Bronchial epithelial cell (primary cell): ENCODE measurements at places on chromosomes 4 and X. TPM values are rescaled to one million over a fixed set of nuclear protein-coding genes. Genes with fewer than 3 reads are reported as not detected.

The ADGRG2 gene
- 0.13 and 0.26 TPM in 2 replicates for total RNA-seq

The PDZD4 gene
- total RNA-seq: under 0.01 TPM in 2 replicates

The IRS4 gene
- not detected in 2 replicates for total RNA-seq

DNA sequence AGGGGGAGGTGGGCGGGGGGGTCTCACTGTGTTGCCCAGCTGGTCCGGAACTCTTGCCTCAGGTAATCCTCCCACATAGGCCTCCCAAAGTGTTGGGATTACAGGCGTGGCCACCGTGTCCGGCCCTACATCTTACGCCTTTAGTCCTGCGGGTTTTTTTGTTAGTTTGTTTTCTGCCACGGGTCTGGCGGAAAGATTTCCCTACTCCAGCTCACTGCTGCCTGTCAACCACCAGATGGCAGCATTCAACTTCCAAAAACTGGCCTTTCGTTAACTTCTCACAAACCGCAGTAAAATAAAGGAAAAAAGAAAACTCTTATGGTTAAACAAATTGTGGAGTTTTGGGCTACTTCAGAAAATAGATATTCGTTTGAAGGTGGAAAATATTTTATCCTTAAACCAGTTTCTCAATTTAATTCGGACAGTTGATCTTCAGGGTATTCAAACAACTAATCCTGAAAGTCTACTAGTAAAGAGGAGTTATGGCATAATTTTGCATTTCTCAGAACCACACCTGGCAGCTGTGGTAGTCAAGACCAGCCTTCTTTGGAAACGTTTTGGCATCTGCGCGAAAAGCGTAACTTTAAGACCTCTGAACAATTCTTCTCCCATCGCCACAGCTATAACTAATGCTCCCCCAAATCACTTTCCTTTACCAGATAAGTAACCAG lies 41.1 kb downstream of the LUZP4 start:
- DNase-seq: peak; percentile 37

DNA sequence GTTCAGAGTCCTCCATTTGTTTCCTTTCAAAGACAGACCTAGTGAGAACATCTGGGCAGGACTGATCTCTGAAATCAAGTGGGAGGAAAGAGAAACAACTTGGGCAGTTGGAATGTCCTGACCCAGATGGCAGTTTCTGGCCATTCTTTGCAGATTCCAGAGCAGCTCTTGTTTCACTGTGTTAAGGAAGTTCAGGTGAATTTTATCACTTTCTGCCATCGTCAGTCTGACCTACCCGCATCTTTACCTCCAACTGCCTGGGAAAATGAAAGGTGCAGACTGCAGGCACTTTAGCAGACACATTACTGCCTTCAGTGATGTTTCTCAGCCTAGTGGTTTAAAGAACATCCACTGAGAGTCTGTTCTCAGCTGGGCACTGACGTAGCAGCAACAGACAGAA lies 216.2 kb downstream of the CEP135 start:
- DNase-seq: no peak

The IL1RAPL1 gene
- not detected in 2 replicates for total RNA-seq

DNA sequence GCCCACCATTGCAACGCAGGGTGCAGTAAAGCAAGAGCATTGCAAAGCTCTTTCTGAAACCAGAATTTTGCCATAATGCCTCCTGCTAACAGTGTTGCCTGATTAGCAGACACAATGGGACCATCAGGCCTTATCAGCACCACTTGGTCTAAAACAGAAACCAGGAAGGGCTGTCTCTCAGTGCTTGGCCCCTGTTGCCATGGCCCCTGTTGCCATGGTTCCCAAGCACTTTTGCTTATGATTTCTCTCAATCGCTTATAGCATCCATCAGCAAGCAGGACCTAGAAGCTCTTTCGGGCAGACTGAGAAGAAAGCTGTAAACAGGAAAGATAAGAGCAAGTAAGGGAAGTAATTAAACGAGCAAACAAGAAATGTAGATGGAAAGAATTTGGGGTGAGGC lies 36.8 kb downstream of the RTL5 start:
- no peak for DNase-seq

GRCh38 chr4:123025398-123025797 lies 103.0 kb upstream of the NUDT6 start:
- DNase-seq: no peak

DNA sequence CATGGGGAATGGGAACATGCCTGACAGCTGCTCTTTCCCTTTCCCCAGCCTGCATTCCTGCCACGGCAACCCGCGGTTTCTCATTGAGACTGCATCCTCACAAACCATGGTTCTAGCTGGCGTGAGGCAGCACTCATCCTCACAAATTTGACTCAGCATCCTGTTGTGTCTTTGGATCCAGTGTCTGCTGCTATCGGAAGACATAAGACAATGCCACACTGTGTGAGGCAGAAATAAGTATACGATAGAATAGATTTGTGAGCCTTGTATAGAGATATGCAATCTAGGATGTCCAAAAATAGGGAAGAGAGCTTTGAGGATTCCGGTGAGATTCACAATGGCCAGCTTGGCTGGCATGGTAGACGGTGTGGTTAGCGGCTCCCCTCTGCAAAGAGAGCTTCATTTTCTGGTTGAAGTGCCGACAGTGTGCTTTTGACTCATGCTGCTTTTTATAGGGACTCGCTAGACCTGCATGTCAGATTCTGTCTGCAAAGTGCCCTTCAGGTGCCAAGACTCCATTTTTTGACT lies 161.3 kb upstream of the PSAPL1 start:
- DNase-seq: no peak

The ERAS gene
- not detected in 2 replicates for total RNA-seq

The DNAAF6 gene
- total RNA-seq: not detected in 2 replicates

The FAM3A gene
- total RNA-seq: 33.2 and 36.6 TPM in 2 replicates

DNA sequence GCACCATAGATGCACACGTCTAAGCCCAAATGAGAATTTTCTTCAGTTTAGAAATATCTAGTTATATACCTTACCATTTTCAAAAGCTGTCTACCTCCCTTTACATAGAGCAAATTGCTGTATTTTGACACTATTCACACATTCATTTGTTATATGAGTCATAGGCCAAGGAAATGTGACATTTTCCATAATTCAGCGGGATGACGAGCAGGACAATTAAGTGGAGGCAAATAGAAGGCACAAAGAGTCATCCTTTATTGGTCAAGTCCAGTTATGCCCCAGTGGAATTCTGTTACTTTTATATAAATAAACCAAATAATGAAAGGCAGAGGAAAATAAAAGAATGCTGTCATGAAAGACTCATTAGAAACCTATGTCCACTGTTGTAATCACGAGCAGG lies 27.9 kb downstream of the FGF13 start:
- DNase-seq: no peak

- peak; percentile 30 for DNase-seq
Observed at GRCh38 chr4:140675599-140676231, 80.5 kb downstream of the TBC1D9 start.

DNA sequence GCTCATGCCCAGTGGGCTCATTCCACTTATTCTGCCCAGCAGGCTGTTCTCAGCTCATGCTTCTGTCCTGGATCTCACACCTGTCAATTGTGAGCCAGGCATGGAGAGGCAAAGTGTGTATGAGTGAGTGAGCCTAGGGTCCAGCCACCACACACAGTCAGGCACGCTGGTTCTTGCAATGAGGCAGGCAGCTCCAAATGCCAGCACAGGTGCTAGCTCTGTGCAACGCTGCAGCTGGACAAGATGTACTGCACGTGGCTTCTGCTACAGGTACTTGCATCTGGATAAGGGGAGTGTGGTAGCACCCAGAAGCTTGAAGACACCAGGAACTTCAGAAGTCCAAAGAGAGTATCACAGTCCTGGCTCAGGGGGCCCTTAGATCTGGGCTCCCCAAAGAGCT lies 1249.4 kb upstream of the IGFBP7 start:
- DNase-seq: no peak

DNA sequence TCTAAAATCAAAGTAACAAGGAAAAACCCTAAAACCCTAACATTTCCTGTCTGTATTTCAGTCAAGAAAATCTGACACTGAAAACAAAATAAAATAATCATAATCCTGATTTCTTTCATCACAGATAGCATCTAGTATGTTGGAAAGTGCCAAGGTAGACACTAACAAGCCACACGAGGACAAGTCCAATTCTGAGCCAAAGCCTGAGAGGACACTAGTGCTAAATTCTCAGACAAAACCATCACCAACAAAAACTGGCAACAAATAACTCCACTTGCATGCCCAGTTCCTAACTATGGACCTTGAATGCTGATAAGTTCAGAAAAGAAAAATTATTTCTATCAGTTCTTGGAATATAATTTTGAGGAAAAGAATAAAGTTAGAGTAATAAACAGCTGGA lies 113.7 kb downstream of the MANBA start:
- no peak for DNase-seq

The FREM3 gene
- not detected in 2 replicates for total RNA-seq

The BOD1L1 gene
- total RNA-seq: 18.4 and 29.1 TPM in 2 replicates
